Activated naive CD8-positive, alpha-beta T cell treated with anti-CD3 and anti-CD28 coated beads, Interleukin-2, amount 50 U/mL, for 16 hours (primary cell): ENCODE measurements at places on chromosomes 3 and 15.

DNA sequence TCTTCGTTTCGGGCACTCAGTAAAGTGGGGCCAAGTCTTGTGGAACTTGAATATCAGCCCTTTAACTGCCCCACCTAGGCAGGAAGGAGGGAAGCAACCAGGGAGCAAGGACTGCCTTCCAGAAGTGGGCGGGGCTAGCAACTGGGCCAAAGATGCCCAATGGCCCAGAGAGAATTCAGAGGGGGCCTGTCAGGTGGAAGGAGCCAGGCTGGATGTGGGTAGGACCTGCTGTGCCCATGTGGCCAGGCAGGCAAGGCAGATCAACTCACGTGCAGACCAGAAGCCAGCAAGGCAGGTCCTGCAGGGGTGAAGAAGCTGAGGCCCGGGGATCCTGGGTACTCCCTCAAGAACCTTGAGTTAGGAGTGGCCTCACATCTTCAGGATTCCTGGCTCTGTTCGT, 5.5 kb downstream of the MAP6D1 start:
- DNase-seq: no peak

GRCh38 chr3:150059241-150059640, 88.5 kb upstream of the PFN2 start:
- no peak for DNase-seq

- no peak for DNase-seq
Observed at GRCh38 chr3:52860424-52860768, 25.6 kb upstream of the MUSTN1 start.

- no peak for DNase-seq
Observed at GRCh38 chr3:71931922-71932321, 147.0 kb upstream of the PROK2 start.

GRCh38 chr3:158788446-158788845, 13.4 kb upstream of the MFSD1 start:
- DNase-seq: no peak

DNA sequence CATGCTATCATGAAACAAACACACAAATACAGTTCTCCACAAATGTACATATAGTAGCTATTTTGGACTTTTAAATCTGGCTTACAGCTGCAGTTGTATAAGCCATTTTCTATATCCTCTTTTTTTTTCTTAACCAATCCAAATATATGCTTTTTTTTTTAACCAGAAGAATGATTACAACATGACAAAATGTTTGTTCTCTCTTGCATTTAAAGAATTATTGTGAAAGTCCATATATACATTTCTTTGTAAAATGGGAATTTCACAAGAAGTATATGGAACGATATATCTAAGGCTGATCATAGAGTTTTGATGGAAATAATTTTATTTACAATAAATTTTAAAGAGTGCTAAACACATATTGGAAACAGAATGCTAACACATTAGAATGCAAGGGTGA, 95.6 kb downstream of the CD200R1L start:
- DNase-seq: no peak

DNA sequence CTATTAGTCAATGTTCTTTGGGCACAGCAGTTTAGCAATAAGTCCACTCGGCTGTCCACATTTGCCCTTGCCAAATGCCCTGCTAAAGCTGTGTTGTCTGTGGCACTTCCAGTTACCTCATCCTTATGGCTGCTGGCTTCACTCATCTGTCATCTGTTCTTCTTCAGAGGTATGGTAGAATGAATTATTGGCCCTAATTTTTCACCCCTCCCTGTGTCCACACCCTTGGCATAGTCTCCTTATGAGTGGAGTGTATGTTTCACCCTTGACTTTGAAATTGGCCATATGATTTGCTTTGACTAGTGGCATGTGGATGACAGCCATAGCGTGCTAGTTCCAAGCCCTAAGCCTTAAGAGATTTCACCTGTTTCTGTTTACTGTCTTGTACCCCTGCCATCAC, 72.1 kb upstream of the EPHB1 start:
- DNase-seq: no peak

- no peak for DNase-seq
Observed at GRCh38 chr3:129230311-129231019, 18.9 kb upstream of the COPG1 start.

GRCh38 chr3:31025541-31025940, 131.1 kb upstream of the GADL1 start:
- DNase-seq: no peak

DNA sequence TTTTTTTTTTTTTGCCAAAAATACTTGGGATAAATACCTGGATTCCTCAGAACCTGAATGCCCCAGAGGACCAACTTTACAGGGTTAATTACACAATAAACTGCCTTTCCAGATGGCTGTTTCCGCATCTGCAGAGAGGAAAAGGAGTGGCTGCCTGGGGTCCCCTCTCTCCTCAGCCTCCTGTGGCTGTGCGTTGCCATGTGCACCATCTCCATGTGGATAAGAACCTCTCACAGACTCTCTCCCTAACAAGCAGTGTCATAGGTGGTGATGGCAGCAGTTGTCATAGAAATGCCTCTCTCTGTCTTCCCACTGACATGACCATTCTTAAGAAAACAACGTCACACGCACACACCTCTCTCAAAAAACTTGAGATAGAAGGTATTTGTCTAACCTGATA, 179.4 kb downstream of the RPLP1 start:
- DNase-seq: no peak

GRCh38 chr3:44950275-44950734, 25.7 kb downstream of the ZDHHC3 start:
- no peak for DNase-seq

DNA sequence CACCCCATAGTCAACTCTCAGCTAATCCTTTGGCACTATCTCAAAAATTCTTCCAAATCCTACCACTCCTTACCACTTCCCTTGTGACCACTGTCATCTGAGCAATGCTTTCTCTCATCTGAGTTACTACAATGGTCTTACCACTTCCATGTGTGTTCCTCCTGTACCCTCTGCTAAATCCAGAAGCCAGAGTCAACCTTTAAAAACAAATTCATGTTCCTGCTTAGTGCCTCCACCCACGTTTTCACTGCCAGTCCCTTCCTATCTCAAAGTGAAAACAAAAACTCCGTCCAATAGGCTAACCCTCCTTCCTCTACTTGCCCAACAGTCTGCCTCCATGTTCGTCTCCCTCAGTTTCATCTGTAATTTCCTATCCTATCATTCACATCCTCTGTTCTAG, 109.0 kb downstream of the ADAMTS9 start:
- DNase-seq: no peak

DNA sequence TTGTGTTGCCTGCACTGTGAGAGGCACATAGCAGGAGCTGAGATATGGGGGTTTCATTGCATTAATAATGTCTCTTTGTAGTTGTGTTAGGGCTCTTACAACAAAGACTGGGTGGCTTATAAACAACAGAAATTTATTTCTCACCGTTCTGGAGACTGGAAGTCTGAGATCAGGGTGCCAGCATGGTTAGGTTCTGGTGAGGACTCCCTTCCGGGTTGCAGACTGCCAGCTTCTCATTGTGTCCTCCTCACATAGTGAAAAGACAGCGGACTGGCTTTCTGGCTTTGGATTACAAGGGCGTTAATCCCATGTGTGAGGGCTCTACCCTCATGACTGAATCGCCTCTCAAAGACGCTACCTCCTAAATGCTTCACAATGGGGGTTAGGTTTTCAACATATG, 20.6 kb downstream of the TMEM108 start:
- DNase-seq: no peak

- no peak for DNase-seq
Observed at GRCh38 chr3:134840459-134840858, 45.4 kb downstream of the EPHB1 start.

GRCh38 chr3:47374587-47374986, 6.2 kb upstream of the PTPN23 start:
- DNase-seq: no peak

- no peak for DNase-seq
Observed at GRCh38 chr3:197513953-197514785, 41.6 kb downstream of the BDH1 start.

- no peak for DNase-seq
Observed at GRCh38 chr3:143081844-143082778, 37.5 kb upstream of the CHST2 start.

DNA sequence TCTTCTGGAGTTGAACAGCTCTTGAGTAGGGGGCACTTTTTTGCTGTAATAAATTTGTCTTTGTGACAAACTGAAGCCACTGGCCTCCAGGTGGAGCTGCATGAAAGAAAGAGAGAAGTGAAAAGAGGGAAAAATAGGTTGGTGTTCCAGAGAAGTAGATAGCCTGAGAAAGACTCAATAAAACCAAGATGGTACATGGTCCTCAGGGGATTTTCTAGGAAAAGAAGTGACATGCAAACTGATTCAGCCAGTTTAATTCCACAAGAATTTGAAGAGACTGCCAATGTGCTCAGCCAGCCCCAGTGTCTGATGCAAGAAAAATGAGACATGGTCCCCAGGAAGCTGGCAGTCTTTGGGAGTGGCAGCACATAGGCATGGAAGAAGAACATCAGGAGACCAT, 152.7 kb downstream of the CD47 start:
- no peak for DNase-seq

- DNase-seq: no peak
Observed at GRCh38 chr15:63041974-63042876, at the start of gene TPM1. Gene TPM1 (plus strand): TSS chr15:63042747. CDS start chr15:63042830, 83 bp downstream.

GRCh38 chr3:188158731-188159310, 4.9 kb downstream of the LPP start:
- DNase-seq: no peak

DNA sequence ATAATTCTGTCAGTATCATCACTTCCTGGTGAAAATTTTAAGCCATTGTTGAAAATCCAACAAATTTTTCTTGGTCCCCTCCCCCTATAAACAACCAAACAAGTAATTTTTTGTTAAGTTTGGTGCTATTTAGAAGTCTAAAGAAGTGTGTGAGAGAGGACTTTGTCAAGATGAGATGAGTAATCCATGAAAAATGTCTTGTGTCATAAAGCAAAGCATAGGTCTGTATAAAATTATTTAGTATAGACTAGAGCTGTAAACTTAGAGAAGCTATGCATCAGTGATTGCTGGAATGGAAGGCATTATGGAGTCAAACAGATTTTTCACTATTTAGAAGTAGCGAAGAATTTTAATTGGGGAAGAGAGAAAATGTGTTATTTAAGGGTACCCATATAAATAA, 31.4 kb downstream of the MAPK6 start:
- no peak for DNase-seq

GRCh38 chr15:96089405-96090058, 241.0 kb upstream of the NR2F2 start:
- DNase-seq: no peak

DNA sequence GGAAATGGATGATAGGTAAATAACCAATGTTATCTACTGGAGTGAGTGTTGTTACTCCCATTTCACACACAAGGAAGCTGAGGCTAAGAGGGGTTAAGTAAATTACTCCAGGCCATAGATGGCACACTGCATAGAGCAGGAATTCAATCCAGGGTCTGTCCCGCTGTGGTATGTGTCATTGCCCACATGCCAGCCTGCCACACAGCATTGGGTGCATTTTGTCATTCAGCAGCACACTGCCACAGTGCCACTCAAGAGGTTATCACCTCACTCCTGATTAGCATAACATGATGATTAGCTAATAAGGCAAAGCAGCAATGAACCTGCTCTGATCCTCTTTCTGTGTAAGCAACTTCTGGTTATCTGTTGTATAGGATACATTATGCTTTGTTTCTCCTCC, 157.4 kb upstream of the CTNNB1 start:
- no peak for DNase-seq

DNA sequence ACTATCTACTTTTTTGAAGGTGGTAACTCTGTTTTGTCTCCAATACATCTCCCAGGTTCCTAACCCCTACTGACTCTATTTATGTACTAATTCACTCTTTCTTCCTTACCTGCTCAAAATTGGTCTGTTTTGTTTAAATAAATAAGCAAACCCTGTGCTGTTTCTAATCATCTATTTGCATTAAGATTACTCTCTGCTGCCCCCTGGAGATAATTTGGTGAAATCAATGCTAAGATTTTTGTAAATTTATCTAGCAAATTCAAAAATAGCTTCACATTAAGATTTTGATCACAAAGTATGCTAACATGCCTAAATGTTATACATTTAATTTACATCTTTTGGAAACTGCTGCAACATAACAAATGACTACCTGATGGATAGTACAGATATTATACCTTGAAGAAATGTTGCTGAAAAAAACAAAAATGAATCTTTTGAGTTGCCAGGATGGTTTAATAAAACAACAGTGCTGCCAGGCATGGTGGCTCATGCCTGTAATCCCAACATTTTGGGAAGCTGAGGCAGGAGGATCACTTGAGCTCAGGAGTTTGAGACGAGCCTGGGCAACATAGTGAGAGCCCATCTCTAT, 4.4 kb upstream of the CD200R1 start:
- no peak for DNase-seq

DNA sequence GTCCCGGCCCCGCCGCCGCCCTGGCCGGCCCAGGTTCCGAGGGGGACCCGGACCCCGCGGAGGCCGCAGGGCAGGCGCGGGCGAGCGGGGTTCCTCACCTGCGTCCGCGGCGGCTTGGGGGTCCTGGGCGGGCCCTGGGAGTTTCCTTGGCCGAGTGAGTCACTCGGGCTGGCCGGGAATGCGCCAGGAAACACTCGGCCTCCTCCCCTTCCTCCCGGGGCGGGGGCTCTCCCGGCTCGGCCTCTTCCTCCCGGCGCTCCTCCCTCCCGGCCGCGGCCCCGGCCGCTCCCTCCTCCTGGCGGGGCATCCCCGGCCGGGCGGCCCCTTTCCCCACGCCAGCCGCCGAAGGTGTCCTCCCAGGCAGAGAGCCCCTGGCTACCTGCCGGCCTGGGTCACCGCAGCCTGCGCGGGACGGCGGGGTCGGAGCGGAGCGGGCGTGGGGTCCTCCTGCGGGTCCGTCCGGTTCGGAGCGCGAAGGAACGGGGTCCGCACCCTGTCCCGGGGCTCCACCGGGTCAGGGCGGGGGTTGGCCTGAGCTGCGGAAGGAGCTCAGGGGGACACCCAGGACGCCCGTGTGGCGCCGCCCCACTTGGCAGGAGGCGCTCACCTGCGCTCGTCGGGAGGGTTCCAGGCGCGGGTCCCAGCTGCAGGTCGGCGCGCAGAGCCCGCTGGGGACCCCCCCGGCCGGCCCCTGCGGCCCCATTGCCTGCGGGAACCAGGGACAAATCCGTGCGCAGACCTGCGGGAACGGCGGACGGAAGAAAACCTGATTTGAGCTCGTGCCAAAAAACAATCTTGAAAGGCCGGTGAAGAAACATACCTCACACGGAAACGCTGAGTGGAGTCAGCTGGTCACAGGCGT, at the start of gene CYFIP1:
CYFIP1 (minus strand) TSS at position 180 of the 862 bp plus-strand sequence. CDS start 33,083 bp downstream, outside the sequence.
- no peak for DNase-seq
